ENCODE measurements at places on chromosomes 16 and 17. TPM values are rescaled to one million over a fixed set of nuclear protein-coding genes. Genes with fewer than 3 reads are reported as not detected.

IFI35 gene
- total RNA-seq = 18.7 TPM

KRT36 gene
- not detected for total RNA-seq

NEUROD2 gene
- total RNA-seq = not detected

DCTN5 gene
- total RNA-seq = 74.0 TPM

SLFN12 gene
- total RNA-seq = 0.09 TPM

KLHL10 gene
- 0.07 TPM for total RNA-seq

MRM1 gene
- 14.1 TPM for total RNA-seq

CDC6 gene
- 58.7 TPM for total RNA-seq

CCL5 gene
- total RNA-seq = 0.92 TPM
